ENCODE measurements at places on chromosomes 2 and 18.

DNA sequence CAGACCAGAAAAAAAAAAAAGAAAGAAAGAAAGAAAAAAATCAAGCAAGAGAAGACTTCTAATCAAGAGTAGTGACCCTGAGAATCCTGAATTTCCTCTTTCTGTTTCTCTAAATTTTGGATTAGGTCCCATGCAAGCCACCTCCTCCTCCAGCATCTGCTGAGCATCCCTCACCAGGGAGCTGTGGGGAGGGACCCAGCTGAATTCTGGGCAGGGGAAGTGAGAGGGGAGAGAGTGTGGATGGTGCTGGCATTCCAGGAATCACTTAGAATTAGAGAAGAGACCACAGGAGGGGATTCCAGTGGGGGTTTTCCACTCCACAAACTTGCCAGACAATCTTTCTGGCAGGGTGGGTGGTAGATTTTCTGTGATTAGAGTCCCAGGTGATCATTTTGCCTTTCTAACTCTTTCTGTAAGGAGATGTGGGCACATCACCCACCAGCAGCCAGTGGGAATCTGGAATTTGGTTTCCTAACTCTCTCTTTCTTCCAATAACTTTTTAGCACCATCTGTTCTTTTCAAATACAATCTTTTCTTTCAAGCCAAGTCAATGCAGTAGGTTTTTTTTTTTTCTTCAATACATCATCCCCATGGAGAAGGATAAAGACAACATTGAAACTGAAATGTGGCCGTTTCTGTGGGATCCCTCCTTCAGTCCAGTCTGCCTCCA, 279.2 kb downstream of the CLIP4 start:
- DNase-seq, result no peak

- no peak for DNase-seq
Measured at GRCh38 chr2:73933194-73933593, 6.5 kb downstream of the DGUOK start.

- DNase-seq, result no peak
Measured at GRCh38 chr18:5469340-5469739, 74.5 kb downstream of the EPB41L3 start.

- DNase-seq, result no peak
Measured at GRCh38 chr2:119425620-119426395, 5.8 kb upstream of the TMEM37 start.

- no peak for DNase-seq
Measured at GRCh38 chr18:9191658-9192256, 55.2 kb downstream of the ANKRD12 start.

DNA sequence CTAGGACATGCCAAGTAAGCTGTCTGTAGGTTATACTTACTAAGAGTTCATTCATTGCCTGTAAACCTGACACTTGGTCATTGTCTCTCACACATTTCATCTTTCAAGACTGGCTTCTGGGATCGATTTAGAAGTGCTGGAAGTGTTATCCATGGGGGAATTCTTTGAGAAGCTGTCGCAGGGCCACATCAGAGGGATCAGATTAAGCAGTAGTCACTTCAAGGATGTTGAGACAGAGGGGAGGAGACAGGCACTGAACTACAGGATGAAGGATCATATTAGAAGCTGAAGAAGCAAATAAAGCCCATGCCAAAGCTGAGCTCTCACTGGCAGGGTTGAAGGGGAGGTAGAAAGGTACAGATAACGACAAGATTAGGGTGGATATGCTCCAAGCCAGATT, 49.0 kb downstream of the CDK15 start:
- DNase-seq, result no peak

GRCh38 chr2:34949316-34949715, 1350.2 kb upstream of the FAM98A start:
- DNase-seq, result no peak

GRCh38 chr2:23850564-23851256, 76.2 kb downstream of the ATAD2B start:
- no peak for DNase-seq

- DNase-seq, result no peak
Measured at GRCh38 chr18:43396266-43396665, 119.0 kb upstream of the SYT4 start.

- no peak for DNase-seq
Measured at GRCh38 chr2:237533668-237534161, 32.7 kb upstream of the PRLH start.

DNA sequence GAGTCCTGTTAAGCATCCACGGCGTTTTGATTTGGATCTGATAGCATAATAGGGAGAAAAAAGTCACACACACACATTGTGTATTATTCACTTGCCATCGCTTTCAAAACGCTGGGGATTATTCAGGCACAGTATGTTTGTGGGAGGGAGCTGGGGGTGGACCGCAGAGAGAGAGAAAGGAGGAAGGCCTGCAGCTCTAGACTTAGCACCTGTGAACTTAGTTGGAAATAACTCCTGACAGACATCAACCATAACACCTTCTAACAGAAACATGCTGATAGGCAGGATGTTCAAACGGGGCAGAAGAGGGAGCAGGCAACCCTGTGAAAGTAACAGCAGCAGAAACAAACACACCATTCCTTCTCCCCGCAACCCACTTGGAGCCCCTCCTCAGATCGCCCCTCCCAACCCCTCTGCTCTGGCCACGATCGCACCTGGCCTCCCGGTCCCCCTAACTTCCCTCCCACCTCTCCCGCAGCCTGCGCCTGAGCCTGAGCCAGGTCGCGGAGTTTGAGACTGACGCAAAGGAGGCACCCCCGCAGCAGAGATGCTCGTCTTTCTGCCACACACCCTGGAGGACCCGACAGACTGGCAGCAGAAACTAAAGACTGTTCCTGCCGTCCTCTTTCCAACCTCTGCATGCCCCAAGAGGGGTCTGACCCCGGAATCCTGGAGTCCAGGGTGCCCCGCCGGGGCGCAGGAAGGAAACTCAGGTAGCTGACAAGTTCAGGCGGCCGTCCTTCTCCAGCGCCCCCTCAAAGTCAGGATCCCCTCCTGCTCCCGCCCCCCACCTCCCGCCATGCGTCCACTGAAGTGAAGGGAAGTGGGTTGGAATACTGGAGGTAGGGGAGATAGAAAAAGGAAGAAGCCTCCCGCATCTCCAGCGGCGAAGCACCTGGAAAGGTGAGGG, 738 bp downstream of the CHST9 start:
- DNase-seq, result no peak

GRCh38 chr2:231312066-231312465, 83.4 kb upstream of the B3GNT7 start:
- no peak for DNase-seq

DNA sequence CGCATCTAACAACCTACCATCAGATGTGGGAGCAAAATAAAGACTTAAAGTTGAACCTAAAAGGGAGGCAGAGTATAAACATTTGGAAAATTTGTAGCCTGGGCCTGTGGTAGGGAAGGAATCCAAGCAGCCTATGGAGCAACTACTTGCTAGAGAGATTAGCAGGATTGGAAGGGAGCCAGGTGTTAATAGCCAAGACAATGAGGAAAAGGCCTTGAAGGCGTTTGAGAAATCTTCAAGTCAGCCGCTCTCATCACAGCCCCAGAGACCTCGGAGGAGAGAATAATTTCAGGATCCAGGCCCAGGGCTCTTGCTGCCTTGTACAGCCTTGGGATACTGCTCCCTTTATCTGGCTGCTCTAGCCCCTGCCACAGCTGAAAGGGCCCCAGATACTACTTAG, 219.7 kb downstream of the THSD7B start:
- DNase-seq, result no peak

DNA sequence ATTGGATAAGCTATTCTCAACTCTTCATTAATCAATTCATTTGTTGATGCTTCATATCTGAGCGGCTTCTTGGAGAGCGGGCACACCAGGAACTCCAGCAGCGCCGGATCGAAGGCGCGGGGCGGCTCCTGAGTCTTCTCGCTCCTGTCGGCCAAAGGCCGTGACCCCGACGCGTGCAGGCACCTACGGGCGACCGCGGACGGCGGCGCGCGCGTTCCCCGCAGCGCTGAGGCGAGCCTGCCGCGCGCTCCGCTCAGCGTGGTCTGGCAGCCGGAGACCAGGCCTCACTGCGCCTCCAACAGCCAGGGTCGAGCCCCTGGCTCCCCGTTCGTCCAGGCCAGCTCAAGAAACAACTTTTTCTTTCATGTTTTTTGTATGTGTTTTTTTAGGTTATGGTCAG, 97.5 kb downstream of the ICA1L start:
- DNase-seq, result peak; percentile 6

Data from activated gamma-delta T cell (primary cell).